ENCODE measurements at places on chromosomes 1 and 21. TPM values are rescaled to one million over a fixed set of nuclear protein-coding genes. Genes with fewer than 3 reads are reported as not detected.

ALX3 gene
- not detected for total RNA-seq

FHAD1 gene
- total RNA-seq = 1.2 TPM

C1orf94 gene
- total RNA-seq = not detected

OR2T35 gene
- total RNA-seq = not detected

PODN gene
- total RNA-seq = not detected

LMX1A gene
- not detected for total RNA-seq

ERVH48-1 gene
- not detected for total RNA-seq

MTARC1 gene
- total RNA-seq = not detected

GRCh38 chr1:171251042-171251951, 3.0 kb downstream of the FMO1 start:
- no peak for DNase-seq

GRCh38 chr1:224377676-224378006, 21.0 kb downstream of the CNIH4 start:
- DNase-seq = no peak

DNA sequence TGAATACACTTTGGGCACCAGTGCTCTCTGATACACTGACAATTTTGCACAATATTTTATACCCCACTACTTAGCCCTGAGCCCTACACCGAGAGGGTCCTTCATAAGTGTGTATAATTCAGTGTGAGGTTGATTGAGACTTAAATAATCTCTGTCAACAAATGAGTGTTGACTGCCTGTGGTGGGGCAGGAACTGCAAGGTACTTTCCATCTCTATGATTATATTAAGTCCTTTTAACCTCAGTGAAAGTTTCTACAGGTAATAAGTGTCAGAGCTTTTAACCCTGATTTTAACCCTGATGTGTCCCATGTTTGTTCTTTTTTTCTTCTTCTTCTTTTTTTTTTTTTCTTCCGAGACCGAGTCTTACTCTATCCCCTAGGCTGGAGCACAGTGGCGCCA, 5.8 kb downstream of the CASQ1 start:
- no peak for DNase-seq

DNA sequence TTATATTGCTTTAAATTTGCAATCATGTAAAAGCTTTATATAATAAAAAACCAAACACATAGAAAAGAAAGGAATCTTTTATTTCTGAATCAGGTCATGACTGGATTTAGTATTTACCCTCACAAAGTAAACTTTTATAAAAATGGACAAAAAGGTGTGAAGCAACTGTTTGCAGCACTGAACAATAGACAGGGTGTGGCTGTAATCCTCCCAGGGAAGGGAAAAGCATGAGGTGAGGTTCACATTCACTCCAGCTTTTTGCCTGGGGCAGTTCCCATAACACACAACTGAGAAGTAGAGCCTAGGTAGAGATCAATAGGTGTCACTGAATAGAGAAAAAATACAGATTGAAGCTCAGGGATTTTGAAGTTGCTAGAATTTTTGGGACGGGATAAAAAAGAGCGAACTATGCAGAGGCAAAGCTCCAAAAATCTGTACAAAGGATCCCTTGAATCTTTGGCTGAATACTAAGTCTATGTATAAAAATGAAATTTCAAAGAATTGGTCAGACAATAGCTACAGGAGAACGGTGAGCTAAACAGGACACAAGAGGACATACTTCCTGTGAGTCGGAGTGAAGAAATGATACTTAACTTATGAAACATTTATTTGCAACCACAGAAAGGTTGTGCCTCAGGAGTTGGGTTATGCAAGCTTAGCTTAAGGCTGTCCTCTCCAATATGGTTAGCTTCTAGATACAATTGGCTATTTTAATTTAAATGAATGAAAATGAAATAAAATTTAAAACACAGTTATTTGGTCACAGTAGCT, 162.0 kb upstream of the ZP4 start:
- no peak for DNase-seq

- DNase-seq = no peak
Measured at GRCh38 chr1:6424000-6424565, 493 bp upstream of the ESPN start.

- no peak for DNase-seq
Measured at GRCh38 chr1:74481607-74482006, 30.8 kb downstream of the LRRC53 start.

- no peak for DNase-seq
Measured at GRCh38 chr1:235102259-235102582, 26.4 kb downstream of the TOMM20 start.

GRCh38 chr1:151326619-151327222, 495 bp downstream of the PI4KB start:
- DNase-seq = peak; percentile 77

- DNase-seq = no peak
Measured at GRCh38 chr1:184150776-184151531, 99.4 kb downstream of the TSEN15 start.

DNA sequence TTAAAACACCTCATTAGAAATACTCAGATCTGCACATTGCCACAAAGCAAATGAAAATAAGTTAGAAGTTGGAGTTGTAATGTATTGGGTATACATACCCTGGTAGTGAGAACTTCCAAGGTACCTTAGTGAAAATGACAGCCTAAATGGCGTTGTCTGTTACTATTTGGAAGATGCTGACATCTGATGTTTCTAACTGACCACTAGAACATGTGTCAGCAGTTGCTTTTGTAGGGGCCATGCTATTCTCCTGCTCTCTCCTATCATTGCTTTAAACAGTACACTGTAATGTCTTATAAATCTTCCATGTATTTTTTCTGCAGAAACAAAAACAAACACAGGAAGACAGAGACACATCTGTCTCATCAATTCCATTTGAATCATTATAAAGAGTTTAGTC, 40.1 kb downstream of the LAMC1 start:
- DNase-seq = no peak

GRCh38 chr1:12473596-12474362, 144.2 kb downstream of the DHRS3 start:
- no peak for DNase-seq

- no peak for DNase-seq
Measured at GRCh38 chr21:14366998-14367397, 15.9 kb downstream of the HSPA13 start.

- no peak for DNase-seq
Measured at GRCh38 chr1:1569341-1569740, 5.3 kb downstream of the SSU72 start.

DNA sequence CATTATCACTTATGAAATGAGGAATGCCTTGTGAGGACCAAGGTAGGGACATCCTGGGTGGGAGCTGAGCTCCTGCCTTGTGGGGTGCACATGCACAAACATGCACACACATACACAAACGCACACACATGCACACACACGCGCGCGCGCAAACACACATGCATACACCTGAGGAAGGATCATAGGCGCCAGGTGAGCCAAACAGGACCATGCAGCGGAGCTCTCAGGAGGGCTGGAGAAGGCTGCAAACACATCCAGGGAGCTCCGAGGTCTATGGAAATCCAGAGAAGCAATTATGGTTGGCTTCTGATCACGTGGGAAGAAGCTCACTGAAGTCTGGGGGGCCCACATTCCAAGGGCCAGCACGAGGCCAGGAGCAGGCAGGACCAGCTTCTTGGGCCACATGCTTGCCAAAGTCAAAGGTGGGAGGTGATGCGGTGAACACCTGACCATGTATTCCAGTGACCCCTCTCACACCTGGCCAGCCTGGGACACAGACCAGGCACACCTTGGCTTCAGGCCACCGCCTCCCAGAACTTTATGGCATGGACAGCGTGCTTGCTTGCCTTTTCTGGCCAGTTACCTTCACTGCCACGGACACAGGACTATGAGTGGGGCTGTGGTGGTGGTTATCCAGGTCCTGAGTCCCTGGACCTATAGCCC, 13.6 kb downstream of the GPR137B start:
- no peak for DNase-seq

GRCh38 chr1:100100202-100100601, 32.5 kb downstream of the SASS6 start:
- no peak for DNase-seq

DNA sequence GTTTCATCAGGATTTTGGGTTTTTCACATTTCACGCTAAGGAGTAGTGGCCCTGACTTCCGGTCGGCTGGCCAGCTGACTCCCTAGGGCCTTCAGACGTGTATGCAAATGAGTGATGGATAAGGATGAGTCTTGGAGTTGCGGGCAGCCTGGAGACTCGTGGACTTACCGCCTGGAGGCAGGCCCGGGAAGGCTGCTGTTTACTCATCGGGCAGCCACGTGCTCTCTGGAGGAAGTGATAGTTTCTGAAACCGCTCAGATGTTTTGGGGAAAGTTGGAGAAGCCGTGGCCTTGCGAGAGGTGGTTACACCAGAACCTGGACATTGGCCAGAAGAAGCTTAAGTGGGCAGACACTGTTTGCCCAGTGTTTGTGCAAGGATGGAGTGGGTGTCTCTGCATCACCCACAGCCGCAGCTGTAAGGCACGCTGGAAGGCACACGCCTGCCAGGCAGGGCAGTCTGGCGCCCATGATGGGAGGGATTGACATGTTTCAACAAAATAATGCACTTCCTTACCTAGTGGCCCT, 23.1 kb upstream of the TNFRSF1B start:
- no peak for DNase-seq

GRCh38 chr1:216034506-216034905, 388.7 kb downstream of the USH2A start:
- DNase-seq = no peak

- DNase-seq = no peak
Measured at GRCh38 chr1:101030881-101031280, 5.3 kb upstream of the DPH5 start.

- DNase-seq = no peak
Measured at GRCh38 chr1:3658231-3658615, 5.9 kb downstream of the TP73 start.

DNA sequence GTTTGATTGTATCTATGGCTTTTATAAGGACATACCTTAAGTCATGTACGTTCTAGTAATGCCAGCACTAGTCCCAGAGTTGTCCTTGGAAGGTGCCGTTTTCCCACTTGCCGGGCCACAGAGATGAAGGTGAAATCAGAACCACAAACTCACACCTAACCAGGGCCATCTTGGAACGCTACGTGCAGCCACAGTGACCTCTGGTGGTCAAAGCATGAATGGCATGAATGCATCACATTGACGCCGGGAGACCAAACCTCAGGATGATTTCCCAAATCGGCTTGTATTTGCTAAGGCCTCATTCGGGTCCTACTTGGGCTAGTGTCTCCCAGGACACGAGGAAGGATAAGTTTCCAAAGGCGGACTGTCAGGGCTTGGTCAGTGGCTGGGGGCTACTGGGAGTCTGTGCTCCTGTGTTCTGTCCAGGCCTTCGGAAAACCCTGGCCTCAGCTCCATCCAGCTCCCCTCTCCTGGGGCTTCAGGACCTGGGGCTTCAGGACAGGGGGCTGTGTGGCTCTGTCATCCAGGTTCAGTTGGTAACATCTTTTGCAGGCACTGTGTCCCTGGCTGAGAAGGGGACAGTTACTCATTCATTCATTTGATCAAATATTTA, 260.5 kb downstream of the PRDM2 start:
- DNase-seq = peak; percentile 87

DNA sequence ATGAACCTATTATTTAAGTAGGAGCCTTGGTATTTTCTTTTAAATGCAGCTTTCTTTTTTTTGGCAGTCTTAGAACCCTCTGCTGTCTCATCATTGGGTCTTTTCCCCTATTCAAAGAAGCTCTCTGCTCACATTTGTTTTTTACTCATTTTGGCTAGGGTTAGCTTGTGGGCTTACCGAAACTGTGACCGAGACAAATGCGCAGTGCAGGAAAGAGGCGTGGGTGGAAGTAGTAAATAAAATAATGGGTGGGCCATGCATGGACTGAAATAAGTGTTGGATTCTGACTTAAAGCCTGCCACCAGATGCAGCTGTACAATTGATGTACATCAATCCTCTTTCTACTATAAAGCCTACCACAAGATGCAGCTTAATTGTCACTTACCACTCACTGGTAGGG, 14.7 kb downstream of the XPR1 start:
- DNase-seq = no peak

DNA sequence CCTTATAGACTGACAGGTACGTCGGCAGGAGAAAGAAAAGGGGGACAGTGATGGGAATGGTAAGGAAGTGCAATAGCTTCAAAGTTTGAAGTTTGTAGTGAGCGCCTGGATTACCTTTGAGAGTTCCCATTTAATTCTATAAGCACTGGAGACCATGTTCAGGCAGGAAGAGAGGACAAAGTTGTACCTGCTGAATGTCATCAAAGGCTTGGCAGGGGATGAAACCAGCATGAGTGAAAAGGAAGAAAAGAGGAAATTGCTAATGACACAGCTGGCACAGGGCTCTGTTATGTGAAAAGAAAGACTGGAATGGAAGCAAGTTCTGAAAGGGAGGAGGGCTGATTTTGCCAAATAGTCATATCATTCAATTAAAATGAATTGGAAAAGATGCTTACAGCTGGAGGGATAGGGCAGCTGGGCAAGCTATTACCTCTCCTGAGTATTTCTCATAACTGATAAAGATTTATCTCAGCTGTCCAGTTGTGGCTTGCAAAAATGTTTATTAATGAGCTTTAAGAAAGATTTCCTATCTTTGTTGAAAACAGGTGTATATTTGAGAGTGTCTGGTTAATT, 109.2 kb downstream of the HMCN1 start:
- no peak for DNase-seq

DNA sequence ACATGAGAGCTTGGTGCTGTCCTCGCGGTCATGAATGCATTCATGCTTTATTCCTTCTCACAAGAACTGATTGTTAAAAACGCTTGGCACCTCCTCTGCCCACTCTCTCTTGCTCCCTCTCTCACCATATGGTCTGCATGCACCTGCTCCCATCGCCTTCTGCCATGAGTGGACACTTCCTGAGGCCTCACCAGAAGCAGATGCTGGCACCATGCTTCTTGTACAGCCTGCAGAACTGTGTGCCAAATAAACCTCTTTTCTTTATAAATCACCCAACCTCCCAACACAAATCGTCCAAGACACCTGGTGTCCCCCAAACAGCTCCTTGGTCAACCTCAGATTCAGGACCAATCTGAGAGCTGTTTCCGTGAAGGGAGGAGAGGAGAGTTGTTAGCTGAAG, 43.3 kb upstream of the PCBP3 start:
- no peak for DNase-seq

- DNase-seq = no peak
Measured at GRCh38 chr1:91753878-91754277, 132.1 kb downstream of the TGFBR3 start.

Data from Karpas-422 (cell line).